ENCODE measurements at places on chromosomes 4 and X. TPM values are rescaled to one million over a fixed set of nuclear protein-coding genes. Genes with fewer than 3 reads are reported as not detected.

The FDCSP gene
- not detected for total RNA-seq

The DGAT2L6 gene
- total RNA-seq, result not detected

DNA sequence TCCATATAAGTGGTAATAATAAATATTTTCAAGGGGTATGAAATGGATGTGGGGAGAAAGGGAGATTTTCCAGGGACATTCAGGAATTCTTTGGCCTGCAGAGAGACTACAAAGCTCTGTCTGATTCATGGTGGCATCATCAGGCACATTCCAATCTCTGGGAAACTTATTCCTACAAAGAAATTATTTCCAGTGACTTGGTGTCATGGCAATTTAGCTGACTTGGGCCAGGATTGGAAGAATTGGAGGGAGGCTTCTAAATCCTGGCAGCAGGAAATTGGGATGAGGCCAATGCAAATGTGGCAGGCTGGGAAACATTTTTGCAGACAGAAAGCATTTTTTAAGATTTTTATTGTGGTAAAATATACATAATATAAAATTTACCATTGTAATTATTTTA is 204.6 kb downstream of the RTL9 start:
- no peak for DNase-seq

- DNase-seq, result no peak
Observed at GRCh38 chrX:47539860-47540259, 21.1 kb upstream of the ARAF start.

DNA sequence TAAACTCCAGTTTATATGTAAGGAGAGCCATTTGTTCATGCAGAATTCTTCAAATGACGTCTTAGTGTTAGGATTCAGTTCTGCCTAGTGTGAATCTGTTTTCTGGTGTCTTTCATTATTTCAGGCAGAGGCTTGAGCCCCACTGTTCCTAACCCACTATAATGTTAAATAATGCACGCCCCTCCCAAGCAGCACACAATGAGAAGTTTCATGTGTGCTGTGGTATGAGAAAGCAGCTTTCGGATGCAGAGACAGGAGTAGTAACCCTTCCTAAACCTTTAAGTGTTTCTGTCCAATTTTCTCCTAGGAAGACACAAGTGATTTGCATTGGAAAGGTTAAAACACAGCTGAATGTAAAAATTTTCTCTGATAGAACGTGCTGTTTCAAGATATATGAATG is 54.5 kb downstream of the TRIM2 start:
- no peak for DNase-seq

GRCh38 chrX:23661671-23662070 is 5.6 kb upstream of the PRDX4 start:
- DNase-seq, result no peak

DNA sequence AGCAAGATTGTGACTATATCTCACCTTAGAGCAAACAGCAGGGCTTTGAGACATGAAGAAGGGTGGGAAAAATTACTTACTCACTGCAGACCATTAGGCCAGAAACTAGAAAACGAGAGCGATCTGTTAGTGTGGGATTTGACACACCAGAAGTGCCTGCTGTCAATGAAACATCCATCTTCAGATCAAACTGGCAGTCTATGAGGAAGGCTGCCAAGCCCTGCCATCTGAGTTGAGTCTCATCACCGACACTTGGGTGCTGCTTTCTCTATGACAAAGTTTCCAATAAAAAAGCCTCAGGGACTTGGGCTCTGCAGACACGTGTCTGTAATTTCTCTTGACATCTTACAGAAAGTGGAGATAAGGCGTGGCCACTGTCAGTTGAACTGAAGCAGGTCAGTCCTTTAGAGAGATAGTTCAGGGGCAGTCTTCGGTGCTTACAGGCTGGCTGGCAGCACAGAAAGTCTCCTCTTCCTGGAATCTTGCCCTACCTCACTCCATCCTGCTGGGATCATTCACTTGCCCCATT is 40.1 kb upstream of the LDB2 start:
- DNase-seq, result no peak

The UGT2B17 gene
- not detected for total RNA-seq

- DNase-seq, result no peak
Observed at GRCh38 chr4:17546678-17547077, 30.3 kb upstream of the LAP3 start.

GRCh38 chrX:128805236-128805635 is 718.1 kb downstream of the SMARCA1 start:
- DNase-seq, result no peak

- DNase-seq, result no peak
Observed at GRCh38 chr4:105120626-105121025, 26.1 kb upstream of the TET2 start.

GRCh38 chr4:74157154-74157553 is 764 bp upstream of the MTHFD2L start:
- no peak for DNase-seq

- DNase-seq, result no peak
Observed at GRCh38 chr4:30068234-30068633, 651.9 kb upstream of the PCDH7 start.

DNA sequence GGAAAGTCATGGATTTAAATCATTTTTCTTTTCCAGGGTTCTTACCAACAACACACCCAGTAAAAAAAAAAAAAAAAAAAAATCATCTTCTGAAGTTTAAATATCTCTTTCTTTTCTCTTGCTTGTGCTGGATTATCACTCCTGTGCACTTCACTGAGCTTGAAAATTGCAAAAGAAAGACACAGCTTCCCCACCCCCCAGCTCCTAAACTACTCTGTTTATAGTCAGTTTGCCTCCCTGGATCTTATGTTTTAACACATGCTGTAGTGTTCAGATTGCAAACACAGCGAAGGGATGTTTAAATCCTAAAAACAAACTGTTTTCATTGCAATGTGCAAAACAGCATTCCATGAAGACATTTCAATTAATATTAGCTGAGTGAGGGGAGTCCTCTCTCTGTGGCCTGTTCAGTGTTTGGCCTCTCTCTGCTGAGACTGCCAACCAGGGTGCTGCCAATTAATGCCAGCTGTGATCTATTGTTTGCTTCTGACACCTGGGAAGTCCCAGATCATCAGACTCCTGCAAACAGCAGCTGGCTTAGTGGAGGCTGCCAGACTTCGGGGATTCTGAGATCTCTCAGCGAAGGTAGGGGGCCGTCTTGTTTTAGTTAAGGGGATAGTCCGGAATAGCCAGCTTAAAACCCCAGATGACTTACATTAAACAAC is 171.1 kb upstream of the PITX2 start:
- no peak for DNase-seq

GRCh38 chrX:123807835-123808416 is 51.9 kb upstream of the XIAP start:
- DNase-seq, result no peak

The EPHA5 gene
- total RNA-seq, result 0.39 TPM

- DNase-seq, result no peak
Observed at GRCh38 chrX:31200430-31200829, 128.6 kb upstream of the FTHL17 start.

GRCh38 chrX:31461266-31461665 is 389.4 kb upstream of the FTHL17 start:
- no peak for DNase-seq

The CD38 gene
- total RNA-seq, result 9.3 TPM

Measured in aorta (tissue), 5 donors.